ENCODE measurements at places on chromosomes 6 and 20. TPM values are rescaled to one million over a fixed set of nuclear protein-coding genes. Genes with fewer than 3 reads are reported as not detected.

DNA sequence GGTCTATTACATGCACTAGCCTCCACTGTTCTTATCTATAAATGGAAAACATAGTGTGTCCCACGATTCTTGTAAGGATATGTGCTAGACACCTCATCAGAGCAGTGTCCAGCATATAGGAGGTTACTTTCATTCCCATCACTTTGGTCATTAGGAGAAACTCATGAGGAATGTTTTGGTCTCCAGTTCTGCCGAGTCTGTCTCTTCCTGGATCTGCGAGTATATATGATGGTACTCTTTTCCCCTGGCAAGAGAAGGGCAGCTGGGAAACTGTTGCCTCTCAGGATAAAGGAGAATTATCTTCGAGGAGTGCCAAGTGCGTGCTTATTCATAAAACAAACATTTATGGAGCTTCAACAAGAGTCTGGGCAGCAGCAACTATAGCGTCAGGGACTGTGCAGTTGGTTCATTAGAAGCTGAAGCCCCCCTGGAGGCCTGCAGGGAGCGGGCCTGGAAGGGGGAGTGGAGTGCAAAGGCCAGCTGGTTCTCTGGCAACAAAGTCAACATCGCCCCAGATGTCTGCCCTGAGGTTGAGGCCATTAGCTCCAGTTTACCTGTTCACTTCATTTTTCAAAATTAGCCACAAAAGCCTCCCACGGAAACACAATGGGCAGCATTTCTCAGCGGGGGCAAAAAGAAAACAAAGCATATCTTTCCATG, 811.9 kb downstream of the MAFB start:
- no peaks in the 10 kb centered on the region for H3K27me3 ChIP-seq
- DNase-seq = no peak
- H3K4me3 ChIP-seq = no peak overlapping the region
- H3K4me1 ChIP-seq = no peaks in the 10 kb centered on the region

GRCh38 chr6:108163267-108163643, 2.6 kb upstream of the NR2E1 start:
- peaks cover 81% of the 10 kb centered on the region for H3K27me3 ChIP-seq
- H3K36me3 ChIP-seq = no peaks in the 10 kb centered on the region
- no peak overlapping the region for H3K4me3 ChIP-seq
- no peak for DNase-seq

Gene MUC21
- not detected for total RNA-seq

Gene AAR2
- total RNA-seq = 30.3 TPM

Gene PPARD
- 17.3 TPM for total RNA-seq

Gene WFDC12
- total RNA-seq = not detected

GRCh38 chr6:130955755-130956154, 107.3 kb downstream of the EPB41L2 start:
- H3K4me1 ChIP-seq = no peaks in the 10 kb centered on the region
- DNase-seq = no peak
- H3K27me3 ChIP-seq = no peaks in the 10 kb centered on the region
- H3K36me3 ChIP-seq = no peaks in the 10 kb centered on the region
- no peak overlapping the region for H3K4me3 ChIP-seq

Gene CRISP2
- total RNA-seq = 2.7 TPM

- H3K27me3 ChIP-seq = no peaks in the 10 kb centered on the region
- no peak for DNase-seq
- H3K36me3 ChIP-seq = no peaks in the 10 kb centered on the region
- no peak overlapping the region for H3K27ac ChIP-seq
- no peak overlapping the region for H3K4me3 ChIP-seq
- H3K4me1 ChIP-seq = peaks cover 13% of the 10 kb centered on the region
Observed at GRCh38 chr6:140533526-140533925, 1159.1 kb upstream of the CITED2 start.

DNA sequence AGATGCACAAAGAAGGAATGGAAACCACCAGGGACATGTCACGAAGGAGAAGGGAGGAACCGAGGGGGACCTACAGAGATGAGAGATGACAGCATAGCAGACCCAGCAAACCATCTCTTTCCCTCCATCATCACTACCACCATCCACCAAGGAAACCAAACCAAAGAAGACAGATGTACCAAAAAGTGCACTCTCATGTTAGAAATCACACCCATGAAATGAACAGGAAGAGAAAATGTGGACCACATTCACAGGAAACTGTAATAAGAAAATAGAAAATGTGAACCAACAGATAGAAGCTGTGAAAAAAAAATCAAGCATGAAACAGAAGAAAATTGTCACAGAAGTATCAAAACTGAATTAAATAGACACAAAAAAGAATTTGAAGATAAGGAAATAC, 672.7 kb downstream of the QKI start:
- H3K4me3 ChIP-seq = no peak overlapping the region
- no peaks in the 10 kb centered on the region for H3K4me1 ChIP-seq
- no peak overlapping the region for H3K27ac ChIP-seq
- no peak for DNase-seq
- no peaks in the 10 kb centered on the region for H3K27me3 ChIP-seq

GRCh38 chr6:56372406-56372995, 125.1 kb upstream of the COL21A1 start:
- peaks cover 37% of the 10 kb centered on the region for H3K4me1 ChIP-seq
- no peaks in the 10 kb centered on the region for H3K36me3 ChIP-seq
- no peak overlapping the region for H3K4me3 ChIP-seq
- no peak for DNase-seq

DNA sequence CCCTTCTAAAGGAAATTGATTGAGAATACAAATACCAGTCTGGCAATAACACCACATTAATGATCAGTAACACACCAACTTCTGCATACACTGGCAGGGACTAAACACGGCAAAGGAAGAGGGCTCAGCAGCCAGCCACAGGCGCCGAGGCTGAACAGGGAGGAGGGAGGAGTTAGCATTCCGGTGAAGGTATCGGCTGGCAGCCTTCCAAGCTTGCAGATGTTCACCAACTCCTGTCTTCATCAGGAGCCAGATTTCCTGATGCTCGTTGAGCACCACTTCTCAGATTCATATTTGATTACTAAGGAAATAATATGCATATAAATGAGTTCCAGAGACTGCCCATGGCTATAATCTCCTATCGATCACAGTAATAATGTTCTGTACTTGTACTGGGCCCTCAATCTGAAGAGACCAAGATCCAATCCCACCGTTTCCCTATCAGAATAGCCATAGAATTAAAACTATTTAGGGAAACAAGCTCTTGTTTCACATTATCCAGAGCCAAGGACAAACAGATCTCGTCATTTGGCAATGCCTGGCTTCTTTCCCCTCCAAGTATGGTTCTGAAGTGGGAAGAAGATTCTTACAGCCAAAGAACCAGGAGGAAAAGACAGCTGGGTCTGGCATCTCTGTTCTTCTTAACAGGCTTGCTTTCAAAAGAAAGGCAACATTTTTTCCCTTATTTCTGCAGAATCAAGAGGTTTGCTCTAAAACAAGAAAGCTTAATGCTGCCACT, 42.2 kb downstream of the GFOD1 start:
- no peak overlapping the region for H3K4me3 ChIP-seq
- H3K27me3 ChIP-seq = no peaks in the 10 kb centered on the region
- H3K27ac ChIP-seq = no peak overlapping the region
- H3K4me1 ChIP-seq = no peaks in the 10 kb centered on the region
- H3K36me3 ChIP-seq = no peaks in the 10 kb centered on the region

DNA sequence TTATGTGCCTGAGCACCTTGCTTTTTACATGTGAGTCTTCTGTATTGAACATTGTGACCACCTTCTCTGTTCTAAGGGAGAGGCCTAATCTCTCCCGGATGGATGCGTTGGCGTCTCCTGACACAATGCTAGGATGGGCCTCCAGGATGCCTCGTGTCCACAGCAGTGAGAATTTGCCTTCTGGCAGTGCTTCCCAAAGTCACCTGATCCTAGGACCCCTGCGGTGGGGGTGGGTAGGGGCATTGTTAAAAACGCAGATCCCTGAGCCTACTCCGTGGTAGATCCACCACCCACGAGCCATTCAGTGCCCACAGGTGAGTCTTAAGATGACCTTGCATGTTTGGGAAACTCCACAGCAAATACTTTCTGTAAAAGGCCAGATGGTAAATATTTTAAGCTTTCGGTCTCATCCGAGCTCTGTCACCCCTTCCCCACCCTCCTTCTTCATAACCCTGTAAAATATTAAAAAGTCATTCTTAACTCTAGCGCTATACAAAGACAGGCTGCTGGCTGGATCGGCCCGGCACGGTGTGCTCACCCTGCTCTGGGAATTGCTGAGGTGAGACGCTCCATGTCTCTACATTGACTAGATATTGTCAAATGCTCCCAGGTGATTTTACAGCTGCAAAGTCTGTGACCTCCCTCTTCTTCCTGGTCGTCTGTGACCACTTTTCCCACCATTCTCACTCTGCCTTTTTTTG, 106.7 kb upstream of the IYD start:
- no peak overlapping the region for H3K27ac ChIP-seq
- no peaks in the 10 kb centered on the region for H3K27me3 ChIP-seq
- H3K36me3 ChIP-seq = no peaks in the 10 kb centered on the region
- no peak overlapping the region for H3K4me3 ChIP-seq
- DNase-seq = no peak

Gene CTCFL
- total RNA-seq = 0.13 TPM

GRCh38 chr6:90454836-90455427, 131.9 kb downstream of the MAP3K7 start:
- H3K27ac ChIP-seq = no peak overlapping the region
- no peaks in the 10 kb centered on the region for H3K4me1 ChIP-seq
- no peaks in the 10 kb centered on the region for H3K36me3 ChIP-seq
- H3K27me3 ChIP-seq = no peaks in the 10 kb centered on the region
- DNase-seq = no peak

Gene MCCD1
- total RNA-seq = not detected

Gene HMGCLL1
- 1.0 TPM for total RNA-seq

GRCh38 chr20:38893056-38893564, 33.1 kb upstream of the FAM83D start:
- no peak overlapping the region for H3K4me3 ChIP-seq
- no peak for DNase-seq
- no peaks in the 10 kb centered on the region for H3K27me3 ChIP-seq
- H3K36me3 ChIP-seq = no peaks in the 10 kb centered on the region

DNA sequence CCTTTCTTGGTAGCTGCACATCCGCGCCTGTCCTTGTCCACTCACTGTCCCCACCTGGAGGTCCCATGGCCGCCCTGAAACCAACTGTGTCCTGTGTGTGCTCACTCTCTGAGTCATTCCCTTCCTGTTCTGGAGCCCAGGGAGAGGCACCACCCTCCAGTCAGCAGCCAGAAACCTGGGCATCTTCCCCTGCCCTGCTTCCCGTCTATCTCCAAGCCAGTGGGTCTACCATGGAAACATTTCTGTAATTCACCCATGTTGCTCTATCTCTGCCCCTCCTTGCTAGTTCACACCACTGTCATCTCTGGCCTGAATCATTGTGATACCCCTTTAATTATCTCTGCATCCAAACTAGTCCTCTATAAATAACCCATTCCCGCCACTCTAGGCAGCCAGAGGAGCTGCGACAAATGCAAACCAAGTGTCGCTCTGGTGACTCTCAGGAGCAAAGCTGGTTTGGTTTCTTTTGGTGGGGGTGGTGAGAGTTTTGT, 28.8 kb upstream of the SYNJ2 start:
- no peak overlapping the region for H3K27ac ChIP-seq
- no peaks in the 10 kb centered on the region for H3K36me3 ChIP-seq
- H3K4me1 ChIP-seq = peaks cover 11% of the 10 kb centered on the region
- no peak overlapping the region for H3K4me3 ChIP-seq
- no peak for DNase-seq

- DNase-seq = peak; percentile 97
- peaks cover 39% of the 10 kb centered on the region for H3K4me1 ChIP-seq
- H3K4me3 ChIP-seq = no peak overlapping the region
Observed at GRCh38 chr6:36682328-36683144, 4.0 kb downstream of the CDKN1A start.

DNA sequence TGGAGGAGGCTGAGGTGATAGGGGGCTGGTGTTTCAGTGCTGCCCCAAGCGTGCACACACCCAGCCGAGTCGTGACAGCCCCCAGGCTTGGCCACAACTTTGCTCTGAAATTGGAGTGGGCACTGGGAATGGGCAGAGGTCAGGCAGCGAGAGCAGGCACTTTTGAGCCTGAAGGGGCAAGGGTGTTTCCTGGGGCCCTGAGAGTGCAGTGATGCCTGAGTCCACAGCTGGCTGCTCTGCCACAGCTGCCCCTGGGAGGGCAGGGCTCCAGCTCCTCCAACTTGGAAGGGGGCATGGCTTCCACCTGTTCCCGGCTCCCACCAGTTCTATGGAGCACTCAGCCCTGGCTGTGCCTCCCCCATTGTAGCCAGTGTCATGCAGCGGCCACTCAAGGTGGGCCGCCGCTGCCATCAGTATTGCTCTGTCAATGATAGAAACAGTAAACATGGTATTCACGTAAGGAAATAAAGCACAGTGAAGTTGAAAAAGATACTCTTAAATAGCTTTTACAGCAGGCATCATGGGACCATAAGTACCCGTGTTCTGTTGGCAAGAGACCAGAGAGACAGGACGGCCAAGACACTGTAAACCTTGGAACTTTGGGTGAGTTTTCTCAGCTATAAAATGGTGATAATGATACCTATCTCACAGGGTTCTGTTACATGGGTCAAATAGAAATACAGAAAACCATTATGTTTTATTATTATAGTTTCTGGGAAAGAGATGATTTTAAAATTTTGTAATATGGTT, 108.9 kb downstream of the THEMIS start:
- no peaks in the 10 kb centered on the region for H3K36me3 ChIP-seq
- H3K4me1 ChIP-seq = no peaks in the 10 kb centered on the region
- no peaks in the 10 kb centered on the region for H3K27me3 ChIP-seq

Gene PLG
- not detected for total RNA-seq

DNA sequence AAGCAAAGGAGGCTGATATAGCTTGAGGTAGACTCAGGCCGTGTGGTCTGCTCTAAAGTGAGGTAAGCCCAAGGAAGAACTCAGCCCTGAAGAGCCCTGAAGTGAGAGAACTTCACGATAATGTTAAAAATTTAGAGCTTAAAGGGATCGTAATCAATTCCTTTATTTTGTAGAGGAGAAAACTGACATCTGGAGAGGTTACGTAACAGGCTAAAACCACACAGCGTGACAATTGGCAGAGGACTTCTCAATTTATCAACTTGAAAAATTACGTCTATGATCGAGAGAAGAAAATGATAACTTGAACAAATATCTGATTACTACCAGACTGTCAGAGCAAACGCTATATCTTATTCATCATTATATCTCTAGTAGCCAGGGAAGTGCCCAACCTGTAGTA, 121.8 kb upstream of the FOXO3 start:
- no peaks in the 10 kb centered on the region for H3K36me3 ChIP-seq
- no peak overlapping the region for H3K27ac ChIP-seq
- no peaks in the 10 kb centered on the region for H3K4me1 ChIP-seq
- H3K4me3 ChIP-seq = no peak overlapping the region
- no peaks in the 10 kb centered on the region for H3K27me3 ChIP-seq

GRCh38 chr6:149190224-149190831, 127.2 kb upstream of the TAB2 start:
- no peaks in the 10 kb centered on the region for H3K4me1 ChIP-seq
- no peaks in the 10 kb centered on the region for H3K27me3 ChIP-seq
- H3K4me3 ChIP-seq = no peak overlapping the region
- peak; percentile 38 for DNase-seq

Gene NKAIN4
- 0.67 TPM for total RNA-seq

- no peak overlapping the region for H3K4me3 ChIP-seq
- H3K27me3 ChIP-seq = peaks cover 9% of the 10 kb centered on the region
- no peaks in the 10 kb centered on the region for H3K36me3 ChIP-seq
- H3K27ac ChIP-seq = no peak overlapping the region
Observed at GRCh38 chr20:51028616-51029212, 5.8 kb upstream of the KCNG1 start.

Gene NOTCH4
- 37.9 TPM for total RNA-seq

Gene LZTS3
- total RNA-seq = 27.7 TPM

All from thyroid gland (tissue), 4 donors.